ENCODE measurements at places on chromosomes 4 and X.

GRCh38 chr4:159046683-159047082 lies 56.2 kb upstream of the RAPGEF2 start:
- DNase-seq: no peak

- DNase-seq: peak; percentile 15
Measured at GRCh38 chrX:23952984-23953907, 45.4 kb downstream of the CXorf58 start.

DNA sequence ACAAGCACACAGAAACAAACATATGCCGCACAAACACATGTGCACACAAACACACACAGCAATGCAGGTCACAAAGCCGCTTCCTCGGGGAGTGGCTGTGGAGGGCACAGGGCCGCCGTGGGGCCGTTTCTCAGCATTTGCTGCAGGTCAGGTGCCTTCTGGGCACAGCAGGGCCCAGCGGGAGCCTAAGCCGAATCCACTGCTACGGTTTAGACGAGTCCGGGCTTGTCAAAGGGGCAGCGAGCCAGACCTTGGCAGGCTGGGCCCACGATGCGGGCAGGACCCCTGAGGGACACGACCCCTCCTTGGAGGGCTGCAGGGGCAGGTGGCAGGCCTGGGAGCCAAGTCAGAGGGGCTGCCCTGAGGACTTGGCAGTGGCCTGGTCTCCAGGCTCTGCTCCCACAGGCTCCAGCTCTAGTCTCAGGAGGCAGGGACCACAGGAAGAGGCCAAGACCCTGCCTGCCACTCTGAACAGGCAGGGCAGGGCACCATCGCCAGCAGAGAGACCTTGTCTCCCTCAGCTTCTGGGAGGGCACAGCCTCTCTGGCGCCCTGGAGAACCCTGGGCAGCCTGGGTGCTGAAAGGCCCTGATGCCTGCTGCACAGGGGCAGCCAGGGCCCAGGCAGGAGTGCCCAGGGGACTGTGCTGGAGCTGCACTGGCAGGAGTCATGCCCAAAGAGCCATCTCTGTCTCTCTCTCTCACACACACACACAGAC lies 5.5 kb upstream of the ATP2B3 start:
- no peak for DNase-seq

DNA sequence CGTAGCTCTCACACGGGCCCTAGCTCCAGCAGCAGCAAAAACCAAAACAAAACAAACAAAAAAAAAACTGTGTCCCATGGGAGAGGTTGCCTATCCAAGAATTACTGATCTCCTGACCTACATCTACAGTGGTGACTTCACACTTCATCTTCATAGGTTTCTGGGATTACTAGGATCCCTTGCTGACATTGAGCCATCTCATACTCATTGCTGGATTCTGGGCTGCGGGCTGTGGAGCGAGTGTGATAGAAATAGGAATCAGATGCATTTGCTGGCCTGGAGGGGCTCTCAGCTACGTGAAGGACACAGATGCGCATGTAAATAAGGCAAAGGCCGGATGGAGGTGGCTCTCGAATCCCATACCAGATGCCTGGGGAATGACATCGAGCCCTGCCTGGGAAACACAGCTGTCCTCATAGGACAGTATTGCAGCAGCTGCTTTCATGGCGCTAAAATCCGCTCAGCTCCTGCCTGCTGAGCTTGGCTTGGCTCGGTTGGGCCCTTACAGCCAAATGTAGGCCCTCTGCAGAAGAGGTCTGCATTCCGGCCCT lies 41.7 kb downstream of the CNGA2 start:
- no peak for DNase-seq

GRCh38 chr4:76947369-76947768 lies 2.2 kb upstream of the SEPTIN11 start:
- no peak for DNase-seq

GRCh38 chrX:63258144-63258543 lies 93.0 kb downstream of the SPIN4 start:
- no peak for DNase-seq

- no peak for DNase-seq
Measured at GRCh38 chr4:118833192-118833820, 2.6 kb downstream of the SEC24D start.

DNA sequence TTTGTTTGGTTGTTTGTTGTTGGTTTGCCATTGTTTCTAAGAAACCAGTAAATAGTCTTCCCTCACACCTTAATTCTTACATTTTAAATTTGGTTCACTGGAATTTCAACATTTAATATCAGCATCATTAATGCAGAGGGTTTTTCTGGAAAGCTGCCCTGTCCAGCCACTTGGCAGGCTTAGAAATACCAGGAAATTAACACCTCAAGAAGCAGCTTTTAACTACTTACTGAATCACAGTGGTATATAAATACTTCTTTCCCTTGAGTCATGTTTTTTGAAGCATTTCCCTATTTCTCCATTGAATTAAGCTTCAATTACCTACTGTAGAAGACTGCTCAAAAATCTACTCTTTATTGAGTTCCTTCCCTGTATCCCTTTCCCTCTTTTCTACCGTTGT lies 1221.1 kb upstream of the ADGRL3 start:
- DNase-seq: no peak

DNA sequence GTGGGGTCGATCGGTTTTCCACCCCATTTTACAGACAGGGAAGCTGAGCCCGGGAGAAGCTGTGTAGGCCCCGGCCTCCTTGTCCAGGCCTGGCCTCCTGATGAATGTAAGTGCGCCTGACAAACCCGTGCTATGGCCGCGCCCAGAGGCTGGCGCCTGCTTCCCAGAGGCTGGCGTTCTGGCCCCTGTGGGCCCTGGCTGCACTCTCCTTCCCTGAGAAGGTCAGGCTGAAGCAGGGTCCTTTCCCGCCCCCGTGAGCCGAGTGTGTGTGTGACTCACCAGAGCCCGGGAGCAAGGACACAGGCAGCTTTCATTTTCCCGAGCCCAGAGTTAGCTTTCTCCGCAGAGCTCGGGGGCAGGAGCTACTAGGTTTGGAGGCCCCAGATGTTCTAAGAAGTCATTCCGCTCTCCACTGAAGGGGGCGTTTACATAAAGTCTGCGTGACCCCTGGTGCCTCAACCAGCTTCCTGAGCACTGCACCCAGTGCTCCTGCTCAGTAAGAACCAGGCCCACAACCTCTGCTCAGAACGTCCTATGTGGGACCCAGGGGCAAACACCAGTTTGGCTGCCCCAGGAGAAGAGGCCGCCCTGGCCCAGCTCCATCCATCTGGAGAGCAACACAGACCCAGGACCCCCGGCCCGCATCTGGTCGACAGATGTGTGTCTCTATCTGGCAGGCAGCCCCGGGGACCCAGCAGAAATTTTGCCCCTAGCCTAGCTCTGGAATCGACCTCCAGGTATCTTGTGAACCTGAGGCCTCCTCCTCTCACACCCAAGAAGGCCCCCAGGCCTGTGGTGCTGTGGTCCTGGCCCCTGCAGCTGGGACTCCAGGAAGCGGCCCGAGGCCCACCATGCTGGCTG lies 13.6 kb downstream of the UVSSA start:
- DNase-seq: no peak

DNA sequence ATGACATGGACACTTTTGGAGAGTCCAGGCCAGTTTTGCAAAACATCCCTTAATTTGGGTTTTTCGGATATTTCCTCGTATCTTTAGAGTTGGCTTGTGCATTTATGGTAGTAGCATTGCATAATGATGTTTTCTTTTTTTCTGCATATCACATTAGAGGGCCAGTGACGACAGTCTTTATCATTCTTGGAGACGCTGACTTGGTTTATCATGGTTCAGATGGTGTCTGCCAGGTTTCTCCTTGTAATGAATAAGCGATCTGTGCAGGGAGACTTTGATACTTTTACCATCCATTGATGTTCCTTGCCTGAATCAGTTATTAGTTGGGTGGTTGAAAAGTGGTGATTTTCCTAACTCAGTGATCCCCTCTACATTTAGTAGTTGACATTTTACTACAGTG lies 46.6 kb downstream of the KIAA0232 start:
- no peak for DNase-seq

DNA sequence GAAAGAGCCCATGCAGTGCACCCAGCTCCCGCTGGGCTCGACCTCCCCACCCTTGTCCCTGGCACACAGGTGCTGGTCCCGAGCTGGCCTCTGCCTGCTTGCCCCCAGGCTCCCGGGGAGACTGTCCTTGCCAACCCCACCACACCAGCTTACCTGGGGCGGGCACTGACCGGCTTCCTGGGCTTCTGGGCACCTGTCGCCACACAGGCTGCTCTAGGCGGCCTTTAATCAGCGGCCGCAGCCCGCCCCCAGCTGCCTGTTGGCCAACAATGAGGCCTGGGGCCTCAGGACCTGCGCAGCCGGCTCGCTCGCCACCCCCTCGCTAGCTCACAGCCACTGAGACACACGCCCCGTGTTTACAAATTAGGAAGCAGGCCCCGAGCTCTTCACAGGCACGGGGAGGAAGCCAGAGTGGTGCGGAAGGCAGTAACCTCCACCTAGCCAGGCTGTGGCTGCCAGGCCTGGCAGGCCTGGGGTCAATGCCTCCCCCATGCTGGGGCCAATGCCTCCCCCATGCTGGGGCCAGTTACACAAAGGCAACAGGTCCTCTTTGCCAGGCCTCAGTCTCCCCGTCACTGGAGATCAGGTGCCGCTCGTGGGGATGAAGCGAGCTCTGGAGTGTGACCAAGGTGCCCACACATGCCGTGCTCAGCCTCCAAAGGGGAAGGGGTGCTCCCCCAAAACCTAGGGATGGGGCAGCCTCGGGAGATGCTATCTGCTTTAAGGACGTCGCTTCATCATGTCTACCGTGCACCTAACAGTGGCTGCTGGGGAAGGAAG lies at the start of gene TREX2:
Gene TREX2, minus strand, starts transcription at position 201 of the 780 bp plus-strand sequence. CDS start 626 bp downstream, outside the sequence.
- no peak for DNase-seq

GRCh38 chr4:4663028-4663427 lies 121.2 kb upstream of the STX18 start:
- no peak for DNase-seq

GRCh38 chrX:34631479-34632220 lies 25.4 kb downstream of the TMEM47 start:
- no peak for DNase-seq

DNA sequence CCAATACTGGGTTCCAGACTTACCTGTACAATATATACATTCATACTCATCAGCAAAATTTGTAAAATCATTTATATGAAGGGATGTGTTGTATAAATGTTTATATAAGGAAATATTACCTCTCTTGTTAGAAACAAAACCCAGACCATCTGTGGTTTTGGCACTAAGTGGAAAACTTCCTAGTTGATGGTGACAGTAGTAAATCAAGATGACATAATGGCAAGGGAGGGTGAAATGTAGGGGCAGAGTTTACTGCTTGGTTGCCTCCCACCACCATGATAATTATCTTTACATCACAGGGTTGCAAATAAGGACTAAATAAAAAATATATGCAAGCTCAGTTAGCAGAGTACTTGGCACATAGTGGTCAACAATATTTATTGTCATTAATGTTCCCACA lies 365.3 kb upstream of the TEX13C start:
- no peak for DNase-seq

- DNase-seq: no peak
Measured at GRCh38 chr4:132312521-132312920, 836.6 kb upstream of the PCDH10 start.

- no peak for DNase-seq
Measured at GRCh38 chr4:57089549-57089948, 20.6 kb downstream of the IGFBP7 start.

GRCh38 chr4:109939190-109939589 lies 26.5 kb downstream of the EGF start:
- DNase-seq: no peak

- DNase-seq: no peak
Measured at GRCh38 chr4:186264660-186265059, 1.3 kb upstream of the F11 start.

- DNase-seq: no peak
Measured at GRCh38 chr4:113784497-113785250, 23.1 kb upstream of the CAMK2D start.

- DNase-seq: no peak
Measured at GRCh38 chrX:19687395-19687794, 172.1 kb upstream of the MAP3K15 start.

DNA sequence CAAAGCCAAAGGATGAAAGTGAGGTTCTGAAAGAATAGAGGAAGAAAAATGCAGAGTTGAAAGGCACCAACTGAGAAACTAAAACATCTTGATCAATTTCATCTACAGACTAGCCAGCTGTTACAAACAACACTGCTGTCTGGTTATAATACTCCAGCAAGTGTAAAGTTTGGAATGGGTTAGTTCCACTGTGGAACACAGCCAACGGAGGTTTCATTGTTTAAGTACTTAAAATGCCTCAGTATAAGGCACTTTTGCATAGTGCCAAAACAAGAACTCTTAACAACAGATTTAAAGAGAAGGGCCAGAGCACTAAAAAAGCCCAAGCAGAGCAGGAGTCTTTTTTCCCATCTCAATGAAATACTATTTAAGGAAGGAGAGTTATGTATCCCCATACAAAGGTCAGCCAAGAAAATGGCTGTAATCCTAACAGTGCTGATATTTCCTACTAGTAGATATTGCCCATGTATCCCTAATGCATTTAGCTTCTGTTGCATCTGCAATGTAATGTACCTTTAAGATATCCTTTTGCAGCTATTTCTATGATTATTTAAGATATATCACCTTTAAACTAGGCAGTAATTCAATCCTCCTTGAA lies 16.5 kb downstream of the ACSL4 start:
- DNase-seq: no peak

DNA sequence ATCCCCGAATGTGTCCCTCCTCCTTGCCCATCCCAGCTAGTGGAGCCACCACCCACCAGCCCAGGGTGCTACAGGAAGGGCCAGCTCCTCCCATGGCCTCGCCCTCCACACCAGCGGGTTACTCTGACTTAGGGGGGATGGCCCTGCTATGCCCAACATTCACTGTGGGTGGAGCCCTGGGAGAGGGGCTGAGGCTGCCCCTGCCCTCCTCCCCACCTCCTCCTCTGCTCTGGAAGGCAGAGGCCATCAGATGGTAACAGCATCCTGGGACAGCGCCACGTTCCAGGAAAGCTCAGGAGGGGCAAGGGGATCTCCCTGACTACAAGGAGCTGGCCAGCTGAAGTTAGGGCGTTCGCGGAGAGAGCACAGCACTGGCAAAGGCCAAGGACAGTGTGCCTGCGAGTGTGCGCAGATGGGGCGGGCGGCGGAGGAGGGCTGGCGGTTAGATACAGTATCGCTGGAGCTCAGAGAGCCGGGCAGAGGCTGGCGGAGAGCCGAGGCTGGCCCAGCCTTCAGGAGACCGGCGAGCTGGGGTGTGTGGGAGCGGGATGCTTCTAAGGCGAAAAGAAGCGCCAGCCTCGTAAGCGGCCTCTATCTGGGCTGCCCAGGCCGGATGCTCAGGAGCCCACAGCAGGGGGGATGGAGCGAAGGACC lies 1.5 kb downstream of the JAKMIP1 start:
- no peak for DNase-seq

DNA sequence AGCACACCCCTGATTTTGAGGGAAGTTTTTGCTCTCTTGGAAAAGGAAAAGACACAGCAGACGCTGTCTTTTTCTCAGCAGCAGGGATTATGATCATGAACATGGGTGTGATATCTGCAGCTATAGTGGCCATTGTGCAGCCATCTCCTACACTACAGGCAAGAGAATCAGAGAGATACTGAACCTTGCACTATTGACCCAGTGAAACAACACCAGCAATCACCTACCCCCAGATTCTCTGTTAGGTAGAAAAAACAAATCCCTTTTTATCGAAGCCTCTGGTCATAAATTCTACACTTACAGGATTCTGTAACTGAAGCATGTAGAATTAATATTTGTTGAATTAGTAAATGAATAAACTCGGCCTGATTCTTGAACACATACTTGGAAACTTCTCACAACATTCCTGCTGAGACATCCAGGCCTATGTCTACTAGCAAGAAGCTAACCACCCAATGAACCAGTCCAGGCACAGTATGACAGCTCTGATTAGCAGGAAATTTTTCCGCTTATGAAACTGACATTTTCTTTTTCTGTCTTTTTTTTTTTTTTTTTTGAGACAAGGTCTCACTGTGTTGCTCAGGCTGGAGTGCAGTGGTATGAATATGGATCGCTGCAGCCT lies 5.0 kb upstream of the AFAP1 start:
- no peak for DNase-seq

GRCh38 chr4:7854697-7855370 lies 84.8 kb downstream of the AFAP1 start:
- peak; percentile 47 for DNase-seq
